Fibroblast of lung (primary cell): ENCODE measurements at places on chromosomes 11 and 22. TPM values are rescaled to one million over a fixed set of nuclear protein-coding genes. Genes with fewer than 3 reads are reported as not detected.

DEUP1 gene
- not detected in 2 replicates for polyA plus RNA-seq

POLA2 gene
- polyA plus RNA-seq = 9.8 and 33.6 TPM in 2 replicates

NRGN gene
- polyA plus RNA-seq = 4.9 and 10.8 TPM in 2 replicates

HARBI1 gene
- polyA plus RNA-seq = 4.9 TPM in 2 replicates

FAT3 gene
- 1.9 and 3.9 TPM in 2 replicates for polyA plus RNA-seq

DNA sequence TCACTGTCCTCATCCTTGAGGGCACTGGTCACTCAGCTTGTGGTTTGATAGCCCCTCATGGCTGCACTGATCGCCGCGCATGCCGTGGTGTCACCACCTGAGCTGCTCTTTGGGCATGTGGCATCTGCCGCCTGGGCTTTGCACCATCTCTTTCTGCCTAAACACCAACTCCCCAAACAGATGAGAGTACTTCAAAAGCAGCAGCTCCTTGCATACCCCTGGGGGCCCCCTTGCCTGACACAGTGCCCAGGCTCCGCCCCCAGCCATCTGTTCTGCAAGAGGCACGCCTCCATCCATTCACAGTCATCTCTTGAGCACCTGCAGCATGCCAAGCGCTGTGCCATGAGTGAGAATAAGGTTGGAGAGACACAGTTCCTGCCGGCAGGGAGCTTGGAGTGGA lies 104.5 kb upstream of the B3GAT1 start:
- no peak for DNase-seq

- DNase-seq = peak; percentile 61
Measured at GRCh38 chr22:24410110-24410856, 17.1 kb upstream of the ADORA2A start.

DNA sequence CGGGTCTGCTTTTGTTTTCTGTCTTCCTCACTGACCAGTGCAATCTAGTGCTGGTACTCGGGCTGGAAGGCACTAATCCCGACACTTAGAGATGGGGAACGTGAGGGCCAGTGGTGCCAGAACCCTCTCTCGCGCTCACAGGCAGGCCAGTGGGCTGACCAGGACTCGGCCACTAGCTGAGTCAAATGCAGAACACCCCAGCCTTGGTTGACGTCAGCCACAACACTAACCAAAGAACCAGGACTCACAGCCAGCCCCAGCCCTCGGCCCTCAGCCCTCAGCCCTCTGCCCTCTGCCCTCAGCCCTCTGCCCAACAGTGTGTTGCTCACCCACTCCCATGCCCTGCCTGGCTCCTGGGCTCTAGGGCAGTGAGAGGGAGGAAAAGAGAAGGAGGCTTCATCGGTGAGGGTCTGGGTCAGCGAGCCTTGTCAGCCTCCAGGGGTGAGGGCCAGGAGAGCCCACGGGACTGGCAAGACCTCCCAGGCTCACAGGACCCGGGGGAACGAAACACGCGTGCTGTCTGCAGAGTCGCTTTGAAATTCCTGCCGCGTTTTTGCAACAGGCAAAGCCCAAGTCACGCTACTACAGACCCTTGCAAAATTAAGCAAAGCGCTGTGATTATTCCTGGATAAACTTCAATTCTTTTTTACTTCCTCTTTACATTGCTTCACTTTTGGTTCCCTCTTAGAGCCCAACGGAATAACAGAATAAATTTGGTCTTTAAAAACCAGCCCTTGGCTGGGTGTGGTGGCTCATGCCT lies 27.5 kb downstream of the KIAA0930 start:
- peak; percentile 76 for DNase-seq

DNA sequence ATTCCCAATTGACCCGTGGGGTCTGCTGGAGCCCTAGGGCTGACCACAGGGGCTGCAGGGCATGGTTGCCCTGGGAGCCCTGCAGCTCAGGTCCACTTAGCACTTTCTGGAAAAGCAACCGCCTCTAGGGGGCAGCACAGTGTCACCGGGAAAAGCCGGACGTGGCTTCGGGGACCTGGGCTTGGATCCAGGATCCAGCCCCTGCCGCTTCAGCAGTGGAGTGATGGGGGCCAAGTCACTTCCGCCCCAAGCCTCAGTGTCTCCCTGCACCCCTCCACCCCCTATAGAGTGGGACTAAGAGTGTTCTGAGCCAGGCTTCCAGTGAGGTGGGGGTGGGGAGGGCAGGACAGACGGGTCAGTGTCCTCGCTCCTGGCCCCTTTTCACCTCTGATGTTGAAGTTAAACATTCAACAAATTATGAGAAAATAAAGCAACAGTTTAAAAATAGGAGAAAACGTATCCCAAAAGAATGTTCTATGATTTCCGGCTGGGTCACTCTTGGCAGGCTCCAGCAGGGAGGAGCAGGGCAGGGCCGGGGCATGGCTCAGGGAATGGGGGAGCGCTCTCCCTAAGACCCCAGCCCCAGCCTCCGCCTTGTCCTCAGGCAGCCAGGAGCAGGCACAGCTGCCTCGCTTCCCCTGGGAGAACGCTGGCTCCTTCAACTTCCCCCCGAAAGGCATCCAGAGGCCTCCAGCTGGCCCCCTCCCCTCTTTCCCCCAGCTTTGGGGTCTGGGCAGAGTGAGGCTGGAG lies 96.5 kb upstream of the FGF3 start:
- peak; percentile 55 for DNase-seq

- DNase-seq = no peak
Measured at GRCh38 chr11:119552106-119552485, 129.1 kb upstream of the THY1 start.

DNA sequence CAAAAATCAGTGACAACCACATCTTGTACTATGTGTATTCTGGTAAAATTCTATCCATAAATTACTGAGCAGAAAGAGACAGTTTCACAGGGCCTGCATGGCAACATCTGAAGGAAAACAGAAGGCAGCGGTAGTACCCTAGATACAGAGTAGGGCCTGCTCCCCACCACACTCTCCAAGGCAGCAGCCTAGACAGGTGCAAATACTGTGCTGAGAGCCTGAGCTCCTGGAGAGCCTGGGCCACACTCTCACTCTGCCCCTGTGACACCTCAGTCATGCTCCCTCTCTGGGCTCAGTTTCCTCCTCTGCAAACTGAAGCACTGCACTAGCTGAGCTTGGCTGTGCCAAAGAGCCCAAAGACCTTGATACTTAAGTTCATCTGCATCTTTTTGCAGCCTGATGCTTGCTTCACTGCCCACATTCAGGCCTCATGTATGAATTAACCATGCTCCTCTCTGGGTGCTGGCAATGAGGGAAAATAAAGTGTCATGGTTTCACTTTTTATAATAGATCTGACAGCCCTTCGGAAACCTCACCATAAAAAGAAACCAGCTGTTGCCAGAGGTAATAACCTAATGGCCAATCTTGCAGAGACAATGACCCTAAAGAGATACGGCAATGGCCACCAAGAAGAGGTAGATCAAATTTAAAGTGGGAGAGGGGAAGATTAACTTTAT lies 104.7 kb downstream of the PLEKHA7 start:
- no peak for DNase-seq

- DNase-seq = peak; percentile 92
Measured at GRCh38 chr11:122235615-122236014, 119.6 kb upstream of the BLID start.

DNA sequence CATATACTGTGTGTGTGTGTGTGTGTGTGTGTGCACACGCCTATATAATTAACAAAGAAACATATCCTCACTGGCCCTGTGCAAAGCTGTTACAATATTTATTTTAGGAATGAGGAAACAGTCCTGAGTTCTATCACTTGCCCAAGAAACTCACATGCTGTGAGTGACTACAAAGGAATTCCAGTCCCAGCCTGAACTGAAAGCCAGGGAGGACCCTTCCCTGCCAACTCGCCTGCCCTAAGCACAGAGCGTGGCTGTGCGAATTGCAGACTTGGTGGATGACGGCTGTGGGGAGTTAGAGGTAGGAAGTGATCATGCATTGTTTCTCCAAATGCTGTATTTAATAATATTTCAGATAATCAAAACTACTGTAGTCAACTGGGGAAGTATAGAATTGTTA lies 26.4 kb upstream of the CD5 start:
- DNase-seq = peak; percentile 32

DNA sequence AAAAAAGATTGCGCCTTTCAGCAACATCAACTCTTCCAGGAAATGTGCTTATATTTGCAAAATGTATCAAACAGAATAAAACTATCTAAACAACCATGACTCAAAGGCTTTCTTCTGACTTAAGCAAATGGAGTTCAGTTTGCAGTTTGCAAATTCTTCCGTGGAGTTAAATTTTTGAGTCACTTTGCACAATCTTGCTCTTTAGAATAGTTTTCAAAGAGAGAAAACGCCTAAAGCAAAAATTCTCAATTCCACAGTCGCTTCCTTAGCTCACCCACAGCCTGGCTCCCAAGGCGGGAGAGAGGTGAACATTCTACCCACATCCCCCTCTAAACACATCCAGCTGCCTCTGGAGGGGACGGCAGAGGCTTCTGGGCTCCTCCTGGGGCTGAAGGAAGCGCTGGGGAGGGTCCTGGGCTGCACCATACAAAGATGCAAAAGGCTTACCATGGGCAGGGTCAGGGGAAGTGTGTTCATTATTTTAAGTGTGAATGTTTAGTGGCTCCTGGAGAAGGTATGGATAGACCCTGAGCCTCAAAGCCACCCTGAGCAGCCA lies 1487.3 kb downstream of the TBC1D22A start:
- DNase-seq = no peak
